ENCODE measurements at places on chromosomes 11 and 22.

DNA sequence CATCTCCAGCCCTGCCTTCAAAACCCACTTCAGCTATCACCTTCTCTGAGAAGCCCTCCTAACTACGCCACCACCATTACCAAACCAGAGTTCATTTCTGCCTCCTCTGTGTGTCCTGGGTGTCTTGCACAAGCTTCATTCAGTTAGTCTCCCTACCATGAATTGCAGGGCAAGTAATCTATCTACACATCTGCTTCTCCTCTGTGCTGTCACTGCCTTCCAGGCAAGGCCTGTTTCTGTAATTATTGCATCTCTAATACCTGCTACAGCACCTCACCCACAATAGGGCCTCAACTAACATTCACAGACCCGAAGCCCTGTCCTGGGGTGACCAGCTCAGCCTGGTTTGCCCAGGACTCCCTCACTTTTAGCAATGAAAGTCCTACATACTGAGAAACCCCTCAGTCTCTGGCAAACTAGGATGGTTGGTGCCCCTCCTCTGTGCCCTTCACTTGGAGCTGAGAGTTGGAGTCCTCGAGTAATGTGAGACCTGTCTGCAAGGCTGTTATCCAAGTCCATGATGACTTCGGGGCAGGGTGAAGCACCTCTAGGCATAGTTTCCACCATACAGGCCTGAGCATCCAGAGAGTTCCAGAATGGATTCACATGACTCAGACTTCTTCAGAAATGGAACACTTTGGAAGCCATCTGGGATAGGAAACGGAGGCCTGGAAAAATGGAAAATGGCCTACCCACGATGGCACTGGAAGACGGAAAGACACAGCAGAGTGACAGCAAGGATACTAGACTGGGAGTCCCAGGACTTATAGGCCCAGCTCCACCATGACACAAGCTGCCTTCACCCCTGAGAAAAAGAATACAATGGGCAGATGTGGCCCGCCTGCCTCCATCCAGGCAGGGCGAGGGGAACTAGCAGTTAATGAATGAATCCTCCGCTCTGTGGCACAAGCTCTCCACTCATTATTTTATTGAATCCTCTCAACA, 269.3 kb downstream of the BUD13 start:
- DNase-seq = no peak

DNA sequence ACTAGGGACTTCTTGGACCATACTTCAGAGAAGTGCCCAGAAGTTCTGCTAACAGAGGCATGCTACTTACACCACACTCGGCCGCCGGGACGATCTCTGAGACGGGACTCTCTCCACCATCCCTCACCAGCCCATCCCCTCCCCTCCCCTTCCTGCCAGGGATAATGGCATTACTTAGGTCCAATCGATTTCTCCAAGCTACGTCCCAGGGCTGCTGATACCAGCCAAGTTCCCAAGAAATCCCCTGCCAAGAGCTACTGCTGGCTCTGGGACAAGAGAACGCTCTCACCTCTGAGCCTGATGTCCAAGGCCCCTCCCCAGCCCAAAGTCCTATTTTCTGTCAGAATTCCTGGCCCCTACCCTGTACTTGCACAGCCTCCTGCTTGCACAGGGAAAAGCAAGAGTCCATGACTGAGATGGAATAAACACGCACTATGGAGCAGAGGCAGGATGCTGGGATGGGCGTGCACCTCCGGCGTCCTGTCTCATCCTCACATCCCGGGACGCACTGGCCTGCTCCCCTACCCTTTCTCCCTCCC, 42.7 kb downstream of the GDPD5 start:
- DNase-seq = no peak

GRCh38 chr11:13993096-13993765, 30.7 kb downstream of the SPON1 start:
- DNase-seq = no peak

DNA sequence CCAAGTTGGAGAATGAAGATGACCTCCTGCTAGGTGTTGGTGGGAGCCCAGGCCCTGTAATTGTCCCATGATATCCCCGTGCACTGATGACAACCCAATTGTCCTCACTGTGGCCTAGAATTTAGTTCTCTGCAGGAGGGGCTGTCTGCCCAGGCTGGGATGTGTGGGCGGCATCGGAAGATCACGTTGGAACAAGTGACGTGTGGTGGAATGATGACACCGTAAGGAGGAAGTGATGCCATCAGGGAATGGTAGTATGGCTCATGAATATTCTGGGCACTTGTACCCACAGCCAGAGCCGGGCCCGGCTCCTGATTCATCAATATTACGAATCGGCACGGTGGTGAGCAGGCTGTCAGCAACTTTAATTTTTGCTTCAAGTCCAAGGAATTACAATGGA, 111.6 kb downstream of the MIAT start:
- DNase-seq = no peak

DNA sequence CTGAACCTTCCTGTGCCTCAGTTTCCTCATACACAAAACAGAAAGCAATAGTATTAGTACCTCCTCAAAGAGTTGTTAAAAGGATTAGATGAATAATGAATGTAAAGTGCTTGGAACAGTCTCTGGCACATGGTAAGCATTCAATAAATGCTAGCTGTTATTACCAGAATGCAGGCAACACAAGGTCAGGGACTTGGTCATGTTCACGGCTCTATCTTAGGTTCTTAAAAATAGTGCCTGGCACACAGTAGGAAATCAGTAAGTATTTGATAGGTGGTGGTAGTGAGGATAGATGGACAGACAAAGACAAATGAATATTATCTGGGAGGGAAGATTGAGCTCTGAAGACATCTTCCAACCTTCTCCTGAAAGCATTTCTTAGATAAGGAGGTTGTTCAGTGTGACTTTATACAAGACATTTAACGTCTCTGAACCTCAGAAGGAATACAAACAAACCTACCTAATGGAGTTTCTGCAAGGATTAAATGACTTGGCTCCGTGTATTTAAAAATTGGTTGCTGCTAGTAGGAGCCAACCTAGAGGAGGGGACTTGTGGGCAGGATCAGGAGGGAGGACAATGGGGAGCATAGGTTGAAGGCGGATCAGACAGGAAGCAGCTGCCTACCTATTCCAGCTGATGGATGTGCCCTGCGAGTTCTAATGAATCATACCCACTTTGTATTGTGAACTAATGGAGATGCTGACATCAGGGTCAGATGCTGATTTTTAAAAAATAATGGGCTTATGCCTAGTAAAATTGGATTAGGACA, 94.1 kb downstream of the DBX1 start:
- DNase-seq = no peak
